ENCODE measurements at places on chromosomes 5 and 9.

DNA sequence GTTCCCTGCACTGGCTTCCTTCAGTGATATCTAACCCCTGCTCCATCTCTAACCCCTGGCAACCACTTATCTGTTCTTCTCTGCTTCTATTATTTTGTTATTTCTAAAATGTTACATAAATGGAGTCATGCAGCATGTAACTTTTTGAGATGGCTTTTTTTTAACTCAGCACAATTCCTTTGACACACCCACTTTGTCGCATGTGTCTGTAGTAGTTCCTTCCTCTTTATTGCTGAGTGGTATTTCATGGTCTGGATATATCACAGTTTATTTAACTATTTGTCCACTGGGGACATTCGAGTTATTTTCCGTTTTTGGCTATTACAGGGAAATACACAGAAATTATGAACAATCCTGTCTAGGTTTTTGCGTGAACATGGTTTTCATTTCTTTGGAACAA lies 200.2 kb downstream of the TRIO start:
- peak; percentile 56 for DNase-seq

GRCh38 chr5:176131771-176132170 lies 106.5 kb upstream of the SIMC1 start:
- DNase-seq = no peak

- no peak for DNase-seq
These were observed 49.7 kb downstream of the RECK start for GRCh38 chr9:36086442-36086841.

GRCh38 chr5:61401726-61402125 lies 69.7 kb downstream of the ZSWIM6 start:
- DNase-seq = no peak

- no peak for DNase-seq
These were observed 16.7 kb upstream of the GPBP1 start for GRCh38 chr5:57157131-57157530.

GRCh38 chr9:115416299-115416698 lies 298.3 kb upstream of the TNC start:
- DNase-seq = no peak

DNA sequence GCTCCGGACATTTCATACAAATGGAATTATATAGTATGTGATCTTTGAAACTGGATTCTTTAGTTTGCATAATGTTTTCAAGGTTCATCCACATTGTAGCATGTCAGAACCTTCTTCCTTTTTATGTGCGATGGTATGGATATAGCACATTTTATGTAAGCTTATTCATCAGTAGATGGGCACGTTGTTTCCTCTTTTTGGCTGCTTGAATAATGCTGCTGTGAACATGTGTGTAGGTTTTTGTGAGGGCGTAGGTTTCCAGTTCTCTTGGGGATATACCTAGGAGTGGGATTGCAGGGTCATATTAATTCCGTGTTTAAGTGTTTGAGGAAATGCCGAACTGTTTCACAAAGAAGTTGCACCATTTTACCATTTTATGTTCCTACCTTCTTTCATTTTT lies 187.8 kb downstream of the NR3C1 start:
- DNase-seq = peak; percentile 93

DNA sequence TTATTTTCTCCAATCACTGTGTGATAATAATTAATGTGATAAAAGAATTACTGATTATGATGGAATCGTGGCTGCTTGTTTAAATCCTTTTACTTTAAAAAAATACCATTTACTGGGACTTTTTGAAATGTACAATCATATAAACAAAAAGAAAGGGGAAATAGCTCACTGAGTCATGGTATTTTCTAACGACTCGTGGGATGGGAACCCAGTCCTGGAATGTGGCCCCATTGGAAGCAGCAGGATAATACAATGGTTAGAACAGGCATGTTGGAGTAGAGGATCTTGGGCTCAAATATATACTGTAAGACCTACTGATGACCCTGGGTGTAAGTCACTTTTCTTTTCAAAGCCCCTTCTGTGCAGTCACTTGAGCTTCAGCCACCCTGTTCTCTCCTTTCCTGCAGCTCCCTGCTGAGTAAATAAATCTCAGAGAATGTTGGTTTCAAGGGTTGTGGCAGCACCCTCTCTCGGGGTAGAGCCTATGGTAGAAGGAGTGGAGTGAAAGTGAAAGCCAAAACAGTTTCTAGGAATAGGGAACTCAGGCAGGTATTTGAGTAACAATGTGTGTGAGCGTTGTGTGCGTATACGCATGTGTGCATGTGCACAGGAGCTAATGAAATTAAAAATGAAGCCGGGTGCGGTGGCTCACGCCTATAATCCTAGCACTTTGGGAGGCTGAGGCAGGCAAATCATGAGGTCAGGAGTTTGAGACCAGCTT lies 40.8 kb upstream of the LARP1 start:
- peak; percentile 54 for DNase-seq

DNA sequence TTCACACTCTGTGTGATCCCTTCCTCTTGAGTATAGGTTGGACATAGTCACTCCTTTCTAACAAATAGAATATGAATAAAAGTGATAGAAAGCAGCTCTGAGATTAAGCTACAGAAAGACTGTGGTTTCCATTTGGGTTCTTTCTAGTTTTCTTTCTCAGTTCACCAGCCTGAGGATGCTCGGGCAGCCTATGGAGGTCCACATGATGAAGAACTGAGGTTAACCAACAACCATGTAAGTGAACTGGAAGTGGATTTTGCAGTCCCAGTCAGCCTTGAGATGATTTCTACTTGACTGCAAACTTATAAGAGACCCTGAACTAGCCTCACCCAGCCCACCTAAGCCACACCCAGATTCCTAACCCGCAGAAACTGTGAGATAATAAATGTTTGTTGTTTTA lies 10.1 kb upstream of the FOXE1 start:
- no peak for DNase-seq

DNA sequence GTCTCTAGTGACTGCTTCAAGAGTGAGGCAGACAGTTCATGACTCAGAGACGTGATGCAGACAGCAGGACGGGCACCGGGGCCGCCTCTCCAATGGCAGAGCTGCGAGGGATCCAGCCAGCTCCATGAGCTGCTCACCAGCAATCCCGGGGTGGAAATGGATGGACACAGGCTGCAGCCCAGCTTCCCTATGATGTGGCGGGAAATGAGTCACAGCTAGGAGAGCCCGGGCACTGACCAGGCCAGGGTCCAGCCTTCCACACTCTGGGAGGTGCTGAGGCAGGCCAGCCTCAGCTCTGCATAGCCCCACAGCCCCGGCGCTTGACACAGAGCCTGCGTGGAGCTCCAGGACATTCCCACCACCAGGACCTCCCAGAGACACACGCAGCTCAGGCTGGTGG lies 244.8 kb upstream of the IRX2 start:
- DNase-seq = no peak

DNA sequence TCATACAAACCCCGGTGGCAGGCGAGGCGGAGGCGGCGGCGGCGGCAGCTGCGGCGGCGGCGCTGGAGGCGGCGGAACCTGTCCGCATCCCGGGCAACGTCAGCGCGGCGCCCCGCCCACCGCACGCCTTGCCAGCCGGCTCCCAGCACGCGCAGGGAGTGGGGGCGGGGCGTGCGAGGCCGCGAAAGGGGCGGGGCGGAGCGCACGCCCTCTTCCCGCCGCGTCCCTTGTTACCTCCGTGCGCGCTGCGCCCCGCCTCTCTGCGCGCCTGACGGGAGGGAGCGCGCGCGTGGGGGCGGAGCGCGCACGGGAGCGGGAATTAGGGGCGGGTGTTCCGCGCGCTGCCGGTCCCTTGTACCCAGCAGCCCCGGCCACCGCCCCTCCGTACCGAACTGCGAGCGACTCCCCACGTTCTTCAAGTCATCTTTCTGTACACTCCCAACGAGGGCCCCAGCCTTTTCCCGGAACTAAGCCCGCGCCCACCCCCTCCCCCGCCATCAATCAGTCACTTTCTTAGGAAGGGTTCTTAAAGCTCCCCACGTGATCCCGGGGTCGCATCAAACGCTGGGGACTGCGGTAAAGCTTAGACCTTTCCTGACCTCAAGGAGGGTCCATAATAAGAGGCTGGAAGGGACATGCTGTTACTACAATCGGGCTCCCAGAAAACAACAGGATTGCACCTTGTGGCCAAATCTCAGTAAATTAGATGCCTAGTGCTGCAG lies at the start of gene AGTPBP1:
Gene AGTPBP1 (minus strand): TSS at position 80 of the 722 bp plus-strand sequence. CDS start 29,421 bp downstream, outside the sequence.
- DNase-seq = peak; percentile 98

DNA sequence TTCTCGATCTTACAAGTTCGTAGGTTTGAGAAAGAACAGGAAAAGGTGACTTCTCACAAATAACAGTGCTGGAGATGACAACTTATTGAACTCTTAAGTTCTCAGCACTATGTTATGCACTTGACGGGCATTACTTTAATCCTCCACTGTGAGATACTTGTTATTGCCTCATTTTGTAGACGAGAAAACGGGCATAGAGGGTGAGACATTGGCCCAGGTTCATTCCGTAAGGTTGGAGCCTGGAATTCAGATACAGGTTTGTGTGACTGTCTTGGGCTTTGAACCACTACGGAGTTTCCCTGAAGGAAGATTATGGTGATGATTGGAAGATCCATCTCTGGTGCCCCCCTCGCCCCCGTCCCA lies 657 bp downstream of the MAT2B start:
- DNase-seq = no peak

- DNase-seq = no peak
These were observed 3.0 kb downstream of the RNF145 start for GRCh38 chr5:159206368-159206767.

DNA sequence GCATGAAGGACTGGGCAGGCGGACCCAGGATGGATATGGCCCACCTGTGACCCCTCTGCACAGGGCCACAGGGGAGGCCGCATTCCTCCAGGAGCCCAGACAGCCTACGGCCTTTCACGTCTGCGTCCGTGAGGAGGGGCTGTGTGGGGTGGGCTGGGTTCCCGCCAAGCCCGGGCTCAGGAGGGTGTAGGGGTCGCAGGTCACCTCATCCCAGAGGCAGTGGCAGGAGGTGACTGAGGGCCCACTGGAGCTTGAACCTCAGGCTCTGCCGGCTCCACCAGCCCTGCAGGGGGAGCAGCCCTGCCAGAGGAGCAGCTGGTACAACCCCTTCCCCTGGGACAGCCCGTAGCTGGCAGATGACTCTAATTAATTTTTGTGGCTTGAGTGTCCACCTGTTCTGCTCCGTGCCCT lies 40.7 kb upstream of the CACNA1B start:
- DNase-seq = no peak

DNA sequence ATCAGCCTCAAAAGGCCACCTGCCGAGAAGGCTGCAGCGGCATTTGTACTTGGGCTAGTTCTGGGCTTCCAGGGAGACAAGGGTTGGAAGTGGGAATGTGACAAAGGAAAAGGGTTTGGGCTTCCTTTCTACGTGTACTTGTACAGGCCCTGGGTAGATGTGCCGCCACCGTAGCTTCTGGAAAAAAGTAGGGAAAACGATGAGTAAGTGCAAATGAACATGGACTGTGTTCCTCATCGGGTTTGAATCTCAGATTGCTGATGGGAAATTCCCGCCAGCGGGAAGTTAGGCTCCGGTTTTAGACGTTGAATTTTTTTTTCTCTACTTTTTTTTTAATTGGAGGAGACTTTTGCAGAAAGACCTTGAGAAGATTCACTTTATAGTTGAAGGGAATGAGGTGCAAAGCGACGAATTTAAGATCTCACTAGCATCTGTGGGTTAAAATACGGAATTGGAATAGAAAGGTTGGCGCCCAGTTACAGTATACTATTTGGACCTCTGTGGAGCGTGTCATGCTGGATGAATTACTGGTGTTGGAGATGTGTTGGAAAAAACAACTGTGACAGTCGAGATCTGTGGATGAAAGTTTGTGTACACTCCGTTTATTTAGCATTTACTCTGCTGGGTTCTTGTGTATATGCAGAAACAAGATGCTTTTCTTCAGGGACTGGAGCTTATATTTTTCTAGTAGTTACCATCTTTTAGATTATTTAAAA lies 1.2 kb downstream of the G3BP1 start:
- DNase-seq = no peak

DNA sequence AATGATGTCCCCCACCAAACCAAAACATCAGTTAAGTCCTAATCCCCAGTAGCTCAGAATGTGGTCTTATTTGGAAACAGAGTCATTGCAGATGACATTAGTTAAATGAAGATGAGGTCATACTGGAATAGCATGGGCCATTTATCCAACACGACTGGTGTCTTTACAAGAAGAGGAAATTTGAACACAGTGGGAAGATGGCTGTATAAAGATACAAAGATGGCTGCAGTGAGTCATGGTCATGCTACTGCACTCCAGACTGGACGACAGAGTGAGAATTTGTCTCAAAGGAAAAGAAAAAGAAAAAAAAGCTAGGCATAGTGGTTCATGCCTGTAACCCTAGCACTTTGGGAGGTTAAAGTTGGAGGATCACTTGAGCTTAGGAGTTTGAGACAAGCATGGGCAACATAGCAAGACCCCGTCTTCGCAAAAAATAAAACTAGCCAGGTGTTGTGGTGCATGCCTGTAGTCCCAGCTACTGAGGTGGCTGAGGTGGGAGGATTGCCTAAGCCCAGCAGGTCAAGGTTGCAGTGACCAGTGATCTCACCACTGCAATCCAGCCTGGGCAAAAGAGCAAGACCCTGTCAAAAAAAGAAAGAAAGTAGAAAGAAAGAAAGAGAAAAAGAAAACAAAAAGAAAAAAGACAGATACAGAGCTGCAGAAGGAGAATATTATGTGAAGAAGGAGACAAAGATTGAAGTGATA lies 130.0 kb upstream of the CDKN2B start:
- peak; percentile 52 for DNase-seq

GRCh38 chr9:95667789-95668188 lies 151.0 kb upstream of the PTCH1 start:
- no peak for DNase-seq

DNA sequence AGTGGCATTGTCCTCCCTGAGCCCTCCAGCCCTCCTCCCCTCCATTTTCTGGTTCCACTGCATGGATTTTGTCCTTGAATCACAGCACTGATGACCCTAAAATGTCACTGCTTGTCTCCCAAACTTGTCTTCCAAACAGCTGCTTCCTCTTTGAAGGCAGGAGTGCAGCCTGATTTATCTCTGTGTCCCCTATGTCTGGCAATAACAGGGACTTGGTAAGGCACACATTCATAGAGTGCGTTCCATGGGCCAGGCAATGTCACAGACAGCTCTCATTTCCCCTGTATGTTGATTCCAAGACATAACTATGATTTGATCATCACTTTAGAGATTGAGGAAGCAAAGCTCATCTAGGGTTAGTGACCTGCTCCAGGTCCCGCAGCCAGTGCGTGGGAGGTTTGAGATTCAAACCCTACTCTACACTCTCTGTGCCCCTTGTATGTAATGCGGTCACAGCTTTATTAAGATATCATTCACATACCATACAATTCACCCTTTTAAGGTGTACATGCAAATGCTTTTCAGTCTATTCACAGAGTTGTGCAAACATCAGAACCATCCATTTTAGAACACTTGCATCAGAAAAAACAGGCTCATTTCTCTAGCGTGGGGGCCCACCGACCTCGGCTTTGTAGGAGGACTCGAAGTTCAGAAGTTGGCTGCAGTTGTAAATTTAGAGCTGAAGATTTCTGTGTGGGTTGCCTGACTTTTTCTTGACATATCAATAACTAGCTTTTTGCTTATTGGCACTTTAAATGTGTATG lies 28.4 kb upstream of the BOD1 start:
- DNase-seq = peak; percentile 18

DNA sequence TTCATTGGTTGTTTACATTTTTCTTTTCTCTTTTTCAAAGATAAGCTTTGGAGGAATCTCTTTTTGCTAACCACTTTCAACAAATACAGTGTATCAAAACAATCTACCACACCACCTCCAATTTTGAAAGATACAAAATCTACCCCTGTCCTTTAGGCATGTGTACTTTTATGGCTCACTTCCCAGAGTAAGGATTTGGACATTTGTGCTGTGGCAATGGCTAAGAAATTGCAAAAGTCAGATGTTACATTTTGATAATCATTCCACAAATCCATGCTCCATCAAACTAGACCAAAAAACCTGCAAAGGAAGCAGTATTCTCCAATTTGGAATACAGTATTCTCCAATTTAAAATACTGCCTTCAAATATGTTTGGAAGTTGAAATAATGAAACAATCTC lies 204.9 kb downstream of the MCTP1 start:
- peak; percentile 24 for DNase-seq
